Hematopoietic multipotent progenitor cell treated with erythropoietin and hydrocortisone succinate and interleukin-3 and kit ligand, for 15 days (in vitro differentiated cells): ENCODE measurements at places on chromosomes 2 and 18.

DNA sequence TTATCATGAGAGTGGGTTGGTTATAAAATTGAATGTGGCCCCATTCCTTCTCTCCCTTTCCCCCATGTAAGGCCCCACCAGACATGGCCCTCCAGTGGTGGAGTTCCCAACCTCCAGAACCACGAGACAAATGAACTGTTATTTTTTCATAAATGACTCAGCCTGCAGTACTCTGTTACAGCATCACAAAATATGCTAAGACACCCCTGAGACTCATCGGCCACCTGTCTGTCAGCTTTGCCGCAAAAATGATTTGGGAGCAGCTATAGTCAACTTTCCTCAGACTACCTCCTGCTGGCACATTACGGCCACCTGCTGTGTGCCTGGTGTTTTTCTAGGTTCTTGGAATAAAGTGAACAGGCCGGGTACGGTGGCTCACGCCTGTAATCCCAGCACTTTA is 21.4 kb upstream of the C1QL2 start:
- DNase-seq = no peak

DNA sequence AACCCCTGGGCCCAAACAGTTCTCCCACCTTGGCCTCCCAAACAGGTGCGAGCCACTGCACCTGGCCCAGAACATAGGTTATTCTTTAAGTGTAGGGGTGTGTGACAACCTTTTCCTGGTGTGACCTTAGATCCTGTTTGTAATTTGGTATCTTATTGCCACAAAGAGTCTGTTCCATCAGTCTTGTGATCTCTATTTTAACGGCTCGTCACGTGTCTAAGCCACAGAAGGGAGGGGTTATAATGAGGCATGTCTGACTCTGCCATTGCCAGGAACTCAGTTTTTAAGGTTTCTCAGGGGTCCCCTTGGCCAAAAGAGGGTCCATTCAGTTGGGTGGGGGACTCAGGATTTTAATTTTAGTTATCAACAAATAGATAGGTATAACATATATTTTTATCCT is 4.4 kb upstream of the ALS2 start:
- no peak for DNase-seq

GRCh38 chr18:56541793-56542192 is 96.6 kb downstream of the TXNL1 start:
- DNase-seq = no peak

GRCh38 chr2:35784777-35785176 is 570.8 kb upstream of the CRIM1 start:
- no peak for DNase-seq
